ENCODE measurements at places on chromosomes 2 and 18. TPM values are rescaled to one million over a fixed set of nuclear protein-coding genes. Genes with fewer than 3 reads are reported as not detected.

DNA sequence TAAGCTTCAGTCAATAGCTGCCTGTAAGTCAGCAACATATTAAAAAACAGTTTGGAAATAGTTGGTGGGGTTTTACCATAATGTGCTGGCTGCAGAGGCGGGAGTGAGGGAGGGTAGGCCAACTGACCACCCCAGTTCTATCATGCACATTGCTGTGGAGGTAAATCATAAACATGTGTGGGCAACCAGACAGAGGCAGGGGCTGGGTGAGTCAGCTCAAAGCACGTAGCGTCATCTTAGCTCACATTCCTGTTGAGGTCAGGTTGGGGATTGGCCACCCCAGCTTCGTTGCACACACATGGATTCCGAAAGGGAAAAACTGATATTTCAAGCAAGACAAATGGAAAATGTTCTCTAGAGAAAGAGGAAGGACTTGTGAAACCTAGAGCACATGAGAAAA lies 19.5 kb downstream of the GPR45 start:
- peaks cover 13% of the 10 kb centered on the region for H3K4me1 ChIP-seq
- peaks cover 27% of the 10 kb centered on the region for H3K36me3 ChIP-seq
- no peak overlapping the region for H3K4me3 ChIP-seq
- H3K27me3 ChIP-seq: no peaks in the 10 kb centered on the region
- H3K27ac ChIP-seq: peak overlapping the region; percentile 57

GRCh38 chr18:71329114-71329513 lies 1040.3 kb downstream of the SOCS6 start:
- H3K36me3 ChIP-seq: no peaks in the 10 kb centered on the region
- no peaks in the 10 kb centered on the region for H3K27me3 ChIP-seq
- H3K27ac ChIP-seq: no peak overlapping the region
- DNase-seq: no peak

DNA sequence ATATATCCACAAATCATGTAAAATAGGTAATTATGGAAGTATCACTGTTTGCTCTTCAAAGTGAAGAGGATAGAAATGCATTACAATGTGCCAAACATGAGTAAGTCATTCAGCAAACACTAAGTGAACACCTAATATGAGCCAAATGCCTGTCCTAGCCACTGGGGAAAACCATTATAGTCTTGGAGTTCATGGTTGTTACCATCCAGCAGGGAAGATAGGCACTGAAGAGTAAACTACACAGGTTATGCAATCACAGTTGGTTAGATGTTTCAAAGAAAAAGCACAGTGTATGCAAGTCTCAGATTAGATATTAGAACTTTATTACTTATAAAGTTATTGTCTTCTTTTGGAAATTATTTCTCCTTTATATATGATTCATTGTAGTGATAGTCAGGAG lies 3.9 kb upstream of the SERPINB2 start:
- no peak overlapping the region for H3K4me3 ChIP-seq
- no peak overlapping the region for H3K27ac ChIP-seq
- no peaks in the 10 kb centered on the region for H3K4me1 ChIP-seq
- H3K27me3 ChIP-seq: peaks cover 7% of the 10 kb centered on the region
- H3K36me3 ChIP-seq: no peaks in the 10 kb centered on the region

- peaks cover 26% of the 10 kb centered on the region for H3K4me1 ChIP-seq
- H3K4me3 ChIP-seq: no peak overlapping the region
- peaks cover 26% of the 10 kb centered on the region for H3K36me3 ChIP-seq
- no peak for DNase-seq
Observed at GRCh38 chr2:29130295-29130694, 15.1 kb downstream of the CLIP4 start.

DNA sequence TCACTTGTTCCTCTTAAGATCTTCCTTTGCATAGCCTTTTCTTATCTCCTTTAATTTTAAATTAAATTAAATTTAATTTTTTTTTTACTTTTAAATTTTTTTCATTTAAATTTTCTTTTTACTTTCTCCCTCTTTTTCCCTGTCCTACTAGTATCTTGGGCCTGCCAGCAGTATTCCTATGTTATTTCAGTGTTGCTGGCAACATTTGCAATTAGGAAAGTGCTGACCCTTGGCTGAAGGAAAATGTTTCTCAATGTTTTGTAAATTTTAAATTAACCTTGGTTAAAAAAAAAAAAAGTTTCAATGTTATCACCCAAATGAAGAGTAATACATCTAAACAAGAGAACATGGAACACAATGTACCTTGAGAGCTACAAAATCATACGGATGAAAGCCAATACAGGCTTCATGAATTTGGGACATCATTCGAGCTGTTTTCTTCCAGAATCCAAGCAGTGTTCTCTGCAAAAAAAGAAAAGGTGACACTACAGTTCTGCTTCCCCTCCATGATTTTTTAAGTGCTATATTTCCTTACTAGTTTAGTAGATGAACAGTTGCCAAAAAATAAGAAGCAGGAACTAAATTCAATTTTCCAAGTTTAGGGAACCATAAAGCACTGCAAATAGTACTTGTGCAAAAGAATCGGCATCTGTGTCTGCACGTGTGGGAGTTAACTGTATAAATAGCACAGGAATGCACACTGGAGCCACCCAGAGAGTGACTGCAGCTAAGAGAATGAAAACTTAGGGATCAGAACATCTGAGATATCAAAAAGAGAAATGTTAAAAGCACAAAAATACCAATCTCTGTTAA lies 55.8 kb downstream of the ICA1L start:
- no peaks in the 10 kb centered on the region for H3K27me3 ChIP-seq
- H3K4me1 ChIP-seq: peaks cover 12% of the 10 kb centered on the region
- H3K27ac ChIP-seq: no peak overlapping the region
- DNase-seq: no peak

ATL2 gene
- total RNA-seq: 47.8 TPM

CD226 gene
- 0.46 TPM for total RNA-seq

SCG2 gene
- total RNA-seq: 132 TPM

All from osteocyte (in vitro differentiated cells).